EL (cell line): ENCODE measurements at places on chromosomes 5 and 9.
A peak's percentile ranks its signal among the peaks of the same experiment; 100 is the strongest.

GRCh38 chr5:155049569-155050383, 36.2 kb downstream of the KIF4B start:
- DNase-seq, result peak; percentile 2

- DNase-seq, result no peak
These were observed 326.4 kb upstream of the KLF4 start for GRCh38 chr9:107815782-107816560.

DNA sequence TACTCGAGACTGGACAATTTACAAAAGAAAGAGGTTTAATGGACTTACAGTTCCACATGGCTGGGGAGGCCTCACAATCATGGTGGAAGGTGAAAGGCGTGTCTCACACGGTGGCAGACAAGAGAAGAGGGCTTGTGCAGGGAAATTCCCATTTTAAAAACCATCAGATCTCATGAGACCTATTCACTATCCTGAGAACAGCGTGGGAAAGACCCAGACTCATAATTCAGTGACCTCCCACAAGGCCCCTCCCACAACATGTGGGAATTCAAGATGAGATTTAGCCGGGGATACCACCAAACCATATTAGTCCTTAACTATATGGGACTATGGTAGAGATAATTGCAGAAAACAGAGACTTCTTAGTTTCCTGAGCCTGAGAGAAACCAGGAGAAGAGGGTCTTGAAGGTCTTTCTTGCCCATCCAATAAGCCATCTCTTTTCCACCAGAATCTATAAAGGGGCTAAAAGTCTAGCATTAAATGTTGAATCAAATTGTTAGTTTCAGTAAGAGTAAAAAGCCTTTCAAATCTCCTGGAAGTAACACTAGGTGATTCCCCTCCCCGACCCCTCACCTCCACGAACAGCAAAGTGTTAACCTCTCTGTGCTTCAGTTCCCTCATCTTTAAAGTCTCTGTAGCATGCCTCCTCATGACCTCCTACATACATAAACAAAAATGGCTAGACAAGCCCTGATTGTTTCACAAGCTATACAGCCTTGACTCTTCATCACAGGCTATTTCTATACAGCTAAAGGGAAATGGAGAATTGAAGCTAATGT, 259.1 kb downstream of the TMEM167A start:
- DNase-seq, result no peak

DNA sequence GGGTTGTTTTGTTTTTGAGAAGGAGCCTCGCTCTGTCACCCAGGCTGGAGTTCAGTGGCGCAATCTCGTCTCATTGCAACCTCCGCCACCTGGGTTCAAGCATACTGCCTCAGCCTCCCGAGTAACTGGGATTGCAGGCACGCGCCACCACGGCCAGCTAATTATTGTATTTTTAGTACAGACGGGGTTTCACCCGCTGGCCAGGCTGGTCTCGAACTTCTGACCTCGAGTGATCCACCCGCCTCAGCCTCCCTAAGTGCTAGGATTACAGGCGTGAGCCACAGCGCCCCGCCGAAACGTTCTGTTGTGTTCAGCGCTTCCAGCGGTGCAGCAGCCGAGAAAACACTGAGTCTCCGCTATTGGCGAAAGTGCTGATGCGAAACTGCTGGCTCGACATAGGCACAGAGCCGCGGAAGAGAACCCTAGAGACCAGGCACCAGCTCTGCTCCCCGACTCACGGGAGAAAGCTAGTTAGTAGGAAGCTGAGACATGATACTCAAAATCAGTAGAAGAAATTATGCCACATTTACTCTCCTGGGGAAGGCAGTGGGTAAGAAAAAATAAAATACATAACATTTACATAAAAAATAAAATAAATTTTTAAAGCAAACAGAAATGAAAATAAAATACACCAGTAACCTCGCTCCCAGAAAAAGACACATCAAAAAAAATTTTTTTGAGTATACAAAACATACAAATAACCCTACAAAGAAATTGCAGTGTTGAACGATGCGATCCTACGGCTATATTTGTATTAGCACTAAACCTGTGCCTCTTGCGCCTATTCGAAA, 31.6 kb downstream of the ANXA2R start:
- DNase-seq, result peak; percentile 92

DNA sequence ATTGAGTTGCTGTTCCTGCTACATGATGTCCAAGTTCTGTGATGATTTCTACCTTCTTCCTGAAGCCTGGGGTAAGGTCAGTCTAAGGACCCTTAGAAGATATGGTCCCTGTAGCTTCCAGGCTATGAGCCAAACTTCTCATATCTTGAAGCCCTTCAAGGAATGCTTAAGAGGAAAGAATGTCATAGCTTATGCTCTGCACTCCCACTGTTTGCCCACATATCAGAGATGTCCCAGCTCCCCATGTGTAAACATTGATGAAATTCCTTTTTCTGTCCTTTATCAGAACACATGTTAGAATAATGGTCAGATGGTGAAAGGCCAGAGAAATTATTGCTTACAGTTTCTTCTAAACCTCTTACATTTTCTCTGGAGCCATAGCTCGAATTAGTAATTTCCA, 41.4 kb upstream of the RUSC2 start:
- DNase-seq, result no peak

GRCh38 chr5:148391422-148391821, 7.7 kb downstream of the FBXO38 start:
- DNase-seq, result no peak

DNA sequence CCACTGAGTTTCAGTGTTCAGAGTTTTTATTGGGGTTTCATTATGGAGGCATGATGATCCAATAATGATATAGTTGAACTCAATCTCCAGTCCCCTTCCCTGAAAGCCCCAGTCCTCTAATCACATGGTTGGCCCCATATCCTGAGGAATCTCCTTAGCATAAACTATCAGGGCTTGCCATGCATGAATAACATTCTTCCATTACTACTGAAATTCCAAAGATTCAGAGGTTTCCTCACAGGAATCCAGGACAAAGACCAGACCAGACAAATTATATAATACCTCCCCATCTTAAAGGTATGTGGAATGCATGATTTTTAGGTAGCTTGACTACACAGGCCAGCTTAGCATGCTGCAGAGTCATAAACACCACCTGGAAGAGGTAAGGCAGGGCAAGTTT, 15.5 kb upstream of the LRRTM2 start:
- DNase-seq, result no peak

- no peak for DNase-seq
These were observed 278.8 kb downstream of the FSTL4 start for GRCh38 chr5:133333326-133334150.

GRCh38 chr9:116437411-116438370, 249.4 kb upstream of the TRIM32 start:
- DNase-seq, result no peak

DNA sequence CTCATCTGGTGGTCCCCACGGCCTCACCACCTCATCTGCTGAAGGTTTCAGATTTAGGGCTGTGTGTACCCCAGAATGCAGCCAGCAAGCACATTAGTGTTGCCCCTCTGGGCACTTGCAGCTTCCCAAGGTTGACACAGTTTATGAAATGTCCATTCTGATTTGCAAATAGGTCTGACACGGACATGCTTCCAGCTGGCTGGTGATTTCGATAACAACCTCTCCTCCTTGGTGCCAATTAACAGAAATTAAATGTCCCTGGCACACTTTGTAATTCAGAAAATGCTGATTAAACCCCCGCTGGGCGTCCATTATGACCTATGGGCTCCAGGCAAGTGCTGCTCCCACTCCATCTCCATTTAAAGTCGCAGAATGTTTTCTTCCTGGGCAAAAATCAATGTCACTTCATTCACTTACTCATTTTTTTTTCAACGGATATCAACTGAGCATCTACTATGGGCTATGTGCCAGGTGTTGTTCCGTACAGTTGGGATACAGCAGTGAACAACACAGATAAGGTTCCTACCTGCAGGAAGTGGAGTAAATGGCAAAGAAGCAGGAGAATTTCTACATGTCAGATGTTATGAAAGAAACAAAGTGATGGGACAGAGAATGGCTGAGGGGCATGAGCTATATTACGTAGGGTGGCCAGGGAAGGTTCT, 32.0 kb downstream of the PLAC8L1 start:
- DNase-seq, result no peak

DNA sequence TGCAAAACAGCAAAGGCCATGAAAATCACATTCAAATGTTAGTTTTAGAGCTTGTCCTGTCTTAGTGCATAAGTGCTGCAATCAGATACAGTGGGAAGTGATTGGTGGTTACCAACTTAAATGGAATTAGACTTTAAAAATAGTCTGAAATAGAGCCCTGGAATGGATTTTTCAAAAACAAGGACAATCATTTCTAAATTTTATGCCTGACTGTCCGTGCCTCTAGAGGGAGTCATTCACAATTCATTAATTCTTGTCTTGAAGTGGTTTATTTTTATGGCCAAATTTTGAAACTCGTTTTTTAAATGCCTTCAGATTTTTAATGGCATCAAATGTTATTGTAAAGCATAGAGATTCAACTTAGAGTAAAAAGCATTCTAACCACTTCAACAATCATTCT, 561.8 kb upstream of the DAB2 start:
- no peak for DNase-seq

DNA sequence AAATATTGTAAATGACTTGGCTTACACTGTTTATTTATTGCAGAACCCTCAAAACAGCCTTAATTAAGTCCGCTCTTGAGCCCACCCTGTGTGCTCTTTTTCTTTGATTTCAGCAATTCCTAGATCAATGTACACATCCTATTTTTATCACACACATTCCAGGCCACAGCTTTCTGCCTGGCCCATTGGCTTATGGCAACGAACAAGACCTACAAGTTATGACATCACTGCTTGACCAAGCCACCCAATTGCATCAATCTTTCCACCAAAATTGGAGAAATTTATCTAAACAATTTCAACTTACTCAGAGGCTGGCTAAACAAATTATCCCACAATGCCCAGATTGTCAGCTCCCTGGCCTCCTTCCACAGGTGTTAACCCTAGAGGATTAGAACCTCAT, 158.4 kb downstream of the CPLANE1 start:
- no peak for DNase-seq

DNA sequence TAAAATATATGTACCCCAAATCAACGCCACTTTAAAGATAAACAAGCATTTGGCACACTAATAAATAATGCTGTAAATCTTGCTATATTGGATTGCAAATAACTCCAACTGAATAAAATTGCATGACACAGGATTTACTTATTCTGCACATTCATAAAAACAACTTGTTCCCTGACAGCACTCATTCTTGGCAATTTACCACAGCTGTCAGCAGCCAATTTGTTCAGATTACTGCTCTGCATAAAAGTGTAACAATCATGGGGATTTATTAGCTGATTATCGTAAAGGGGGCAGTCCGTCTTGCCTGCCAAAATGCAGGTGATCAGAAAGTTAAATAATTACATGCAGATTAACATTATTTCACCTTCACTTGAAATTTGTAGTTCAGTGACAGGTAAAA, 285.3 kb downstream of the SLF1 start:
- no peak for DNase-seq

GRCh38 chr9:112861155-112861554, 29.5 kb downstream of the SLC46A2 start:
- no peak for DNase-seq

- DNase-seq, result no peak
These were observed 202.4 kb downstream of the C9orf50 start for GRCh38 chr9:129418451-129418850.

- no peak for DNase-seq
These were observed 284.0 kb upstream of the TLE4 start for GRCh38 chr9:79287708-79288290.

DNA sequence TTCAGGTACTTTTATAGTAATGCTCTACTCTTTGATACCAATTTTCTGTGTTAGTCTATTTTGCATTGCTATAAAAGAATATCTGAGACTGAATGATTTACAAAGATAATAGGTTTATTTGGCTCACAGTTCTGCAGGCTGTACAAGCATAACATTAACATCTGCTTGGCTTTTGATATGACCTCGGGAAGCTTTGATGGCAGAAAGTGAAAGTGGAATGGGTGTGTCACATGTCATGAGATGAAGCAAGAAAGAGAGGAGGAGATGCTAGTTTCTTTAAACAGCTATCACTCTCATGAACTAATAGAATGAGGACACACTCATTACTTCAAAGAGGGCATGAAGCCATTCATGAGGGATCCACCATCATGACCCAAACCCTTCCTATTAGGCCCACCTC, 270.9 kb upstream of the IL12B start:
- no peak for DNase-seq

DNA sequence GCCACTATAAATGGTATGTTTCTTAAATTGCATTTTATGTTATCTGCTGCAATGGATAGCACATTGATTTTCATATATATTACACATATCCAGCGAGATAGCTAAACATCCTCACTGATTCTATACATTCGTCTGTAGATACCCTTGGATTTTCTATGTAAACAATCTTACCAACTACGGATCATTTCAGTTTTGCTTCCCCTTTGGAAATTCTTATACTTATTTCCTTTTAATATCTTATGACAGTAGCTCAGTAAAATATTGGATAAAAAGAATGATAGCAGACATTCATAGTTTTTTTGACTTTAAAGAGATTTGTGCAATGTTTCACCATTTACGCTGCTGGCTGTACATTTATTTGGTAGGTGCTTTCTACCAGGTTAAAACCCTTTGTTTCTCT, 254.9 kb downstream of the SYK start:
- DNase-seq, result no peak
